Smooth muscle cell of the brain vasculature (primary cell): ENCODE measurements at places on chromosomes 2 and 18.

- no peak for DNase-seq
Observed at GRCh38 chr18:59921384-59921891, 21.6 kb downstream of the PMAIP1 start.

GRCh38 chr2:42513252-42513918 is 19.6 kb upstream of the KCNG3 start:
- DNase-seq: no peak

DNA sequence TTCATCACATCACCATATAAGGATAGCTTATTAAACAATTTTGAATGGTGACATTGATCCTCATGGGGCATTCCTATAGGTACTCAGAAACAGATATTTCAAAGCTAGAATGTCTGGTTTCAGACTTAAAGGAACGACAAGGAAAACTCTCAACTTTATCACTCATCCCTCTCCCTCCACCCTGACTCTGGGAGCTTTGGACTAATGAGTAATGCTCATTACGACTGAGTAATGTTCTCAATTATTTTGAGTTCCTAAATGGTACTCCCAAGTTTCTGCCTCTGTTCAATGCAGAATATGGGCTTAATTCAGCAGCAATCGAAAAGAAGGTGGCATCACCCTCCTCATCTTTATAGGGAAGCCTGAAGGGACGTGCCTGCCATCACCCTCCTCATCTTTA is 43.4 kb downstream of the RFX8 start:
- no peak for DNase-seq

DNA sequence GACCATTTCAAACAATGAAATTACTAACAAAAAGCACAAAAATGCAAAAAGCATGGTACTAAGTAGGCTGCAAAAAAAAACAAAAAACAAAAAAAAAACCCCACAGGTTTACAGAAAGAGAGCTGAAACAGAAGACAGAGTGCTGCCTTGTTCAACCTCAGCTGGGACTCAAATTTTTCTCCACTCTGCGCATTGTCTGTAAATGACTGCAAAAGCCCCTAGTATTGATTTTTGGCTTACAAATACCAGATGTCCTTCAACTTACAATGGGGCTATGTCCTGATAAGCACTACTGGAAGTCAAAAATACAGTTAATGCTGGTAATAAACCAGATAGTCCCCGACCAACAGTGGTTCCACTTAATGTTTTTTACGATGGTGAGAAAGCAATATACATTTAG is 42.2 kb downstream of the UBE2E3 start:
- no peak for DNase-seq

GRCh38 chr2:30780776-30781330 is 26.4 kb downstream of the CAPN13 start:
- no peak for DNase-seq

DNA sequence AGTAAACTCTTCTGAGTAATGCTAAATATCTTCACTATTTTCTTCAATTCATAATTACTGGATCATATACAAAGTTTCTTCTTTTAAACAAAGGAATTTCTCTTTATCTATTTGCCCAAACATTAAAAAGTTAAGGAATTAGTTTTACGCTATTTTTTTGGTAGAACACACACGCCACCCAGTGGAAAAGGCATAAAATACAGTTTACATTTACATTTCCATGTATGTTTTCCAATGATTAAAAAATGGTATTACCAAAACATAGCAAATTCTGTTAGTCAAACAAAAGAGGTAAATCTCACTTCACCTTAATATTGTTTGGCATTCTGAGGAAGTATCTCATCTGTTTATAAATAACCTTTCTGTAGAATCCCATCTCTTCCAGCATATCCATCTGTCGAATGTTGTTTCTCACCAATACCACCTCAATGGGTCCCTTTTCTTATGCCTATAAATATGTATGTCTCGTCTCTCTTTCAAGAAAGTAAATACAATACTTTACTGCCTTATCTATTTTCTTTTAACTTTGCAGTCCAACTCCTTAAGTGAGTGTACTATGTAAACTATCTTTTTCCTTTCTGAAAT is 7.2 kb downstream of the BOLL start:
- DNase-seq: peak; percentile 17

GRCh38 chr2:231425811-231426703 is 30.5 kb downstream of the B3GNT7 start:
- DNase-seq: no peak

GRCh38 chr2:135590619-135591260 is 59.5 kb downstream of the R3HDM1 start:
- no peak for DNase-seq

DNA sequence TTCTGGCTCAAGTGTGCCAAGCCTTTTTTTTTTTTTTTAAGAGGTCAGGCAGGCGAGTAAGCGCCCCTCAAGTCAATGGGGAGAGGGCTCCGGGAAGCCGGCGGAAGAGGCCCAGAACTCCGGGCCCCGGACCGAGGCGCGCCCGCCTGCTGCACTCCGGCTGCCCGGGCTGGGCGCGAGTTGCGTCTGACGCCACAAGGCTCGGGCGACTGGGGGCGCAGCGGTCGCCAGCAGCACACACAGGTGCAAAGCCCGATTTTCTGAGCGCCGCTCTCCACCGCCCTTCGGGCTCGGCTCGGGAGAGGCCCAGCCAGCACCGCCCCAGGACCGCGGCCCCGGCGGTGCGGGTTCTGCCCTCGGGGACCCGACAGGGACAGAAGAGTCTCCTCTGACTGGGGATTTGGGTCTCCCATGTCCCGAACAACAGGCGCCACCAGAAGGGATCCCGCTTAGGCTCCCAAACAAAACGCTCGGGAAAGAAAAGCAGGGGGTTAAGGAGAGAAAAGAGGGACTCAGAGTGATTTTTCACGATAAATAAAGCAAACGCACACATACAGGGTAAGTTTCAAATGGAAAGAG is 787 bp downstream of the ERBB4 start:
- no peak for DNase-seq

DNA sequence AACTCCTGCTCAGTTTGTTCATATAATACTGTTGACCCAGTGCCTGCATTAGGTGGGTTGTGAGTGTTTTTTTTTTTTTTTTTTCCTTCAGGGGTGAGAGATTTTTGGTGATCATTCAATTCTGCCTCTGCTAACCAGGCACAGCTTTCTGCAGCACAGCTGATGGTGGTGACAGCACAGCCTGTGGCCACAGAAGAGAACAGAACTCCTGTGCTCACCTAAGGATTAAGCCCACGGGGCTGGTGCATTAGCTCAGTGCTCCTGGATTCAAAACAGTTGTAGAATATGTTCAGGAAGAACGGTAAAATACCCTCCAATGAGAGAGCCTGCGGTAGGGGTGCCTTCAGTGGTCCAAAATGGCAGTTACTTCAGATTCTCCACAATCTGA is 42.0 kb downstream of the PKP4 start:
- no peak for DNase-seq

DNA sequence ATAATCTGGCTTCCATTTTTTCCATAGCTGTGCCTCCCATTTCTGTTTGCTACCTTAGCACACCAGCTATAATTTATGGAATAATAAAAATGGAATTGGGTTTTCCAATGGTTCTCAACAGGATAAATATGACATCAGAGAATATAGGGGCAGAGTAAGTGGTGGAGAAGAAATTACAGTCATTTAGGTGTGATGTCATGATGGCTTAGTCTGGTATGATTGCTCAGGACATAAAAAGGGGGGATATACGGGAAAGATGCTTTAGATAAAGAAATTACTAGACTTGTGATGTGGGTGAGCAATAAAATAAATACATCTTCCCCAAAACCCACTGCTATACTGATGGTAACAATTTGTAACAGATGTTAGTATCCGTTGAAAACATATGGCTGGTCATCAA is 21.6 kb upstream of the KIF5C start:
- no peak for DNase-seq

GRCh38 chr18:27713037-27713737 is 463.7 kb downstream of the CDH2 start:
- no peak for DNase-seq

DNA sequence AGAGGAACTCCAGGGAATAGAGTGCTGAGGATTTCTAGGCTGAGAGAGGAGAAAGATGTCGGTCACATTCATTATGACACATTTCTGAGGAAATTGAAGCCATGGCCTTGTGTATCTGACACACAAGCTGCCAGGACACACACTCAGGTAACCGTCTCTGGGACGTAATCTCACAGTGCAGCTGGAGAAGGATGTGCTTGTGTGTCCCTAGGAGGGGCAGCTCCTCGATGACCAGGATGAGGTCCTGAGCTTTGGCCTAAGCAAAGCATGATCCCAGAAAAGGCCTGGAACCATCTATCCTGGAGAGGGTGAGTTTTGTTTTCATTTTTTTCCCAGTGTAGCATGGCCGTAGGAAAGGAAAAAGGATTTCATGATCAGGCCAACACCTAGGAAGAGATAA is 102.2 kb downstream of the CAPN13 start:
- DNase-seq: no peak

GRCh38 chr2:128790541-128791001 is 471.9 kb upstream of the HS6ST1 start:
- DNase-seq: no peak

GRCh38 chr2:102224824-102225739 is 38.3 kb downstream of the IL1RL2 start:
- no peak for DNase-seq

DNA sequence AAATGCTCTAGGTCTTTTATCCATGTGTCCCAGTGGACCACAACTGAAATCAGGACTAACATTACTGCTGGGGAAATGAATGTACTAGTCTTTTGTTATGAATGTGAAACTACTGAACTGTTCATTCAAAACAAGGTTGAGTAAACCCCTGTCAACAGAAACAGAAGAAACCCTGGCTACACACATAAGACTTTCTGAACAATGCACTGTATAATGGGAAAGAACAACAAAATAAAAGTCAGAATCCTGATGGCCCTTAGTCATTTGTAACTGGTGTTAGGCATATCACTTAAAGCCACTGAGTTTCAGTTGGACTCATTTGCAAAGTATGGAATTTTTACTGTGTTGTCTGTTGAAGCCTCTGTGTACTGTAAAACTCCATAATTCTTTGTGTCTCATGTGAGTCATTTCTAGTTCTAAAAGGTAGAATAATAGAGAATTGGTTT is 77.0 kb upstream of the UBXN4 start:
- no peak for DNase-seq

DNA sequence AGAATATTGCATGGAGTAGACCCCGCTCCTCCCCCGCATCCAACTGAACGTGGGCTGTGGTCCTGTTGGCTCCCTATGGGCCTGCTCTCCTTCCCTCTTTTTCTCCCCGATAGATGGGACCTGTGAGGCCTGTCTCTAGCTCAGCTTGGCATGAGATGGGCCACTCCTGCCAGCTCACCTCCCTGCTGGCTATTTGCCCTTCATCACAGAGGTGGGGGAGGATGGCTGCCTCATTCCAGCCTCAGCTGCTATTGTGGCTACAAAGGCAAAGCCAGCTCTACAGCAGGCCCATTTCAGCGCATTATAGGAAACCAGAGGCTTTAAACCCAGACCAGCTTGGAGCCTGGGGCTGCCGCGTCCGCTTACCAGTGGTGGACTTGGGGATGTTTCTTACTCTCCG is 313.9 kb downstream of the GBX2 start:
- no peak for DNase-seq

DNA sequence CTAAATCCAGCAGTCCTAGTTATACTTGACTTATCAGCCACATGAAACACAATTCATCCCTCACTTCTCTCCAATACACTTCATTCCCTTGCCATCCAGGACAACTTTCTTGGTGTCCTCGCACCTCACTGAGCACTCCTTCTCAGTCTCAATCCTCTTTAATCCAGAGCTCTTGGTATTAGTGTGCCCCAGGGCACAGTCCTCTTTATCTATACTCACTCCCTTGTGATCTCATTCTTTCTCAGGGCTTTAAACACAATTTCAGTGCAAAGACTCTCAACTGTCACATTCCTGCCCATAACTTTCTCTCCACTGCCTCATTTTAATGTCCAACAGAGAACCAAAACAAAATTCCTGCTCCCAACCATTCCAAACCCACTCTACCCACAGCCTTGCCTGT is 60.8 kb upstream of the SPOPL start:
- no peak for DNase-seq

GRCh38 chr18:42330296-42330695 is 375.3 kb downstream of the PIK3C3 start:
- DNase-seq: no peak

DNA sequence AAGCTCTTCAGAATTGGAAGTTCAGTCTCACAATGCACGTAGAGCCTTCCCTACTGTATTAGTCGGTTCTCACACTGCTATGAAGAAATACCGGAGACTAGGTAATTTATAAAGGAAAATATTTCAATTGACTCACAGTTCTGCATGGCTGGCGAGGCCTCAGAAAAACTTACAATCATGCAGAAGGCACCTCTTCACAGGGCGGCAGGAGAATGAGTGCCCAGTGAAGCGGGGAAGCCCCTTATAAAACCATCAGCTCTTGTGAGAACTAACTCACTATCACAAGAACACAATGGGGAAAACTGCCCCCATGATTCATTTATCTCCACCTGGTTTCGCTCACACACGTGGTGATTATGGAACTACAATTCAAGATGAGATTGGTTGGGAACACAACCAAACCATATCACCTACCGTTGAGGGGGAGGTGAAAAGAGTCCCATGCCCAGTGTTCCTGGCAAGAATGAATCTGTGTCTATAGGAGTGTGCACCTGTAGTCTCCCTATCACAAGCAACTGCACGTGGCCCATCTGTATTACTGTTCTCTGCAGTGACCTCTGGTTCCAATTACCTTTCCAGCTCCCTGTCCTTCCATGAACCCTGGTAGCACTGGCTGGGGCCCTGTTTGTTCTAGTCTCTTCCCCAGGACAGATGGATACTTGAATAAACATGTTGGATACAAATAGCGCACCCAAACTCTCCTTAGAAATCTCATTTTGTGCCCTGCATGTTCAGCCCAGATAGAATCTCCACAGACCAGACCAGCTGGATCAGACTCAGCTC is 44.4 kb upstream of the ATL2 start:
- DNase-seq: no peak

DNA sequence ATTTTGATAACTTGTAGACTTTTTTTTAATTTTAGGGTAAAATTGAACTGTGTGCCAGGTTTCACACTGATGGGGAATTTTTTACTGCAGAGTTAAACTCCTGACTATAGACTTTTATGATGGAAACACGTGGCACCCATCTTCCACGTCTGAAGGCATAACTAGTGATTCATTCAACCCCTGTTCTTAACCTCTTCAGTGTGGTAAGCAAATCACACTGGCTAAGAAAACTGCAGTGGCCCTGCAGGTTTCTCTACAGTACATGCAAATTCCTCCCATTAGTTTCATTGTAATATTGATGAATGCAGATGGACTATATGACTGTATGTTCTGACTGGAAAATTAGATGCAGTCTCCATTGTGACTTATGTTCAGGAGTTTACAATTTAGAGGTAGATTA is 47.2 kb downstream of the SMAD4 start:
- no peak for DNase-seq

GRCh38 chr2:162029287-162029901 is 44.6 kb downstream of the DPP4 start:
- no peak for DNase-seq

DNA sequence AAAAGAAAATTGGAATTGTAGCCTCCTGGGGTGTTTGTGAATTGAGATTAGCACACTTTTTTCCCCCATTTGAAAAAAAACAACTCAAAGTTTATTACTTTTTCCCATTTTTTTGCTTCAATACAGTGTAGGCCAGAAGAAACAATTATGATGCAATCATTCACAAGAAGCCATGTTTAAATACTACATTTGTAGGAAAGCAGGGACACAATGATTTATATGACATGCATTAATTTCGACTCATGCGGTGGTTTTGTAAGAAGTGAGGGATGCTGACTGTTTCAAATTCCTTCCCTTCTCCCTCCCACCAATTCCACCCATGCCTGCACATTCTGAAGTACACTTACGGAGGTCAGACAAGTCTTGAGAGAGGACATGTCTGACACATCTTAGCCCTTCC is 774.2 kb upstream of the FSHR start:
- no peak for DNase-seq
